ENCODE measurements at places on chromosomes 4 and X.

- DNase-seq: no peak
Measured at GRCh38 chr4:128355305-128355704, 67.7 kb upstream of the PGRMC2 start.

- no peak for DNase-seq
Measured at GRCh38 chr4:107780665-107781064, 44.1 kb upstream of the SGMS2 start.

- DNase-seq: no peak
Measured at GRCh38 chrX:25013632-25014365, 2.0 kb downstream of the ARX start.

DNA sequence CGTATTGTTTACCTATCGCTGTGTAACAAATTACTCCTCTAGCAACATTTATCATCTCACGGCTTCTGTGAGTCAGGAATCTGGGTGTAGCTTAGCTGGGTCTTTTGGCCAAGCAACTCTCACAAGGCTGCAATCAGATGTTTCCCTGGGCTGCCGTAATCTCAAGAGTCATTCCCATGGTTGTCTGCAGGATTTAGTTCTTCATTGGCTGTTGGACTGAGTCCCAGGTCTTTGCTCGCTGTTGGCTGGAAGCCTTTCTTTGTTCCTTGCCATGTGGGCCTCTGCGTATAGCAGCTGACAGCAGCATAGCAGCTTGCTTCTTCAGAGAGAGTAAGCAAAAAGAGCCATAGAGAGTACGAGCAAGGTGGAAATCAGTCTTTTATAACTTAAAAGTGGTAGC, 16.8 kb downstream of the POLR2B start:
- DNase-seq: no peak

- DNase-seq: no peak
Measured at GRCh38 chr4:8772499-8773123, 99.0 kb downstream of the HMX1 start.

GRCh38 chrX:21255032-21255618, 119.1 kb upstream of the CNKSR2 start:
- DNase-seq: no peak

Measured in ascending aorta (tissue), 2 donors.